ENCODE measurements at places on chromosomes 12 and 14. TPM values are rescaled to one million over a fixed set of nuclear protein-coding genes. Genes with fewer than 3 reads are reported as not detected.

DNA sequence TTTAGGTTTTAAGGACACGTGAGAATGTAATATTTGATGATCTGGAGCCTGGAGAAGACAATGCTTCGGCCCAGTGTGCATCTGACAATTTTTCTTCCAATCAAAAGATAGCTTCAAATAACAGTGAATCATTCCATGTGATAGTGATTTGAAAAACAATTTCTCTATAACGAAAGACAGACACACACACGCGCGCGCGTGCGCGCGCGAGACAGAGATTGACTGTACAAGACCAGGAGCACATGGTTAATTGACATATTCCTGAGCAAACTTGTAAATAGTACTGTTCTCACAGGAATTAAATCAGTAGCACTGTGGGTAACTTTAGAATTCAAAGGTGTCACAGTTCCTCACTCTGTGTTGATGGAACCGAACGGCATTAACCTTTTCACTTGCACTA, 287.5 kb upstream of the LMO3 start:
- no peak for ATAC-seq

- ATAC-seq: peak; percentile 61
These were observed 143.7 kb downstream of the ASCL4 start for GRCh38 chr12:107917912-107918800.

The DHRS2 gene
- not detected for total RNA-seq

DNA sequence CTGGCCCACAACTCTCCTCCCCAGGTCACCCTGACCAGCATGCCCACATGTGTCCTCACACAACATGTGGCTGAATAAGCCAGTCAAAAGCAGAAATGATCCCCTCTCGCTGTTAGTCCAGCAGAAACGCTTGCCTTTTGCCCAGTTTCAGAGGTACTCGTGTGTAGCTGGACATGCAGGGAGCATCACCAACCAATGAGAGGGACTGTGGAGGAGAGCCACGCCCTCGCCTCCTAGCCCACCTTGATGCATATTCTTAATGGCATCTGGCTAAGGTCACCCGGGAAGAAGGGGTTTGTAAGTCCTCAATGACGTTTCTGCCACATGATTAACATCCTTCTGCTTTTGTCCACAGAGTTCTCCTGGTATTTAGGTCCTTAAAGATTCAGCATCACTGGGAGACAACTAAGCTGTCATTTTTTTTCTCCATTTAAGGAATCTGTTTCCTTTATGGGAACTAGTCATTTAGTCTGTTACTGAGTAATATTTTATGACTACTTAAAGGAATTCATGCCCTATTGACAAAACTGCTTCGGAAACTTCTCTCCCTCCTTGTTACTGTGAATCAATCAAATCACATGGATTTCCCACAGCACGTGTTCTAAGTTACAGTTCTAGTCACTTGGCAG, 134.0 kb downstream of the GCH1 start:
- ATAC-seq: no peak

DNA sequence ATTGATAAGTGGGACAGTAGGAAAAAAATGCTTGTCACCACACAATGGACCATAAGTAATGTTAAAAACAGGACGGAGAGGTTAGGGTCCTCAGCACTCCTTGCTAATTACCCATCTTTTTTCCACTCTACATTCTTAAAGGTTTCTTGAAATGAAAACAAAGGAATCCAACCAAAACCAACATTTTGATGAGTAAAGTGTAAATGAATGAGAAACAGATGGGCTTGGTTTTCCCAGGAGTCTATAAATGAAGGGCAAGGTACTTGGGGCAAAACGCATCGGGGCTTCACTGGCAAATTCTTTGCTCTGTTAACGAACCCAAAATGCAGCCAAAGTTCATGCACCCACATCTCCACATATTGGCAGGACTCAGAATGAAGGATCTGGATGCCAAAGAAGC, 129.2 kb upstream of the BMP4 start:
- ATAC-seq: no peak

The GNG2 gene
- total RNA-seq: 1.5 TPM

The IFI27L1 gene
- 18.1 TPM for total RNA-seq

The CLBA1 gene
- total RNA-seq: 8.2 TPM

GRCh38 chr12:2561367-2561766, 233.4 kb upstream of the FKBP4 start:
- no peak for ATAC-seq

The OTX2 gene
- not detected for total RNA-seq

All from esophagus mucosa (tissue), 1 donor.